ENCODE measurements at places on chromosomes 1 and 21.

GRCh38 chr1:236602171-236602570, 2.1 kb downstream of the HEATR1 start:
- no peak for DNase-seq

- DNase-seq, result peak; percentile 66
Measured at GRCh38 chr1:31483012-31483946, 70.3 kb downstream of the SERINC2 start.

- no peak for DNase-seq
Measured at GRCh38 chr1:226406401-226406881, 1.5 kb downstream of the PARP1 start.

DNA sequence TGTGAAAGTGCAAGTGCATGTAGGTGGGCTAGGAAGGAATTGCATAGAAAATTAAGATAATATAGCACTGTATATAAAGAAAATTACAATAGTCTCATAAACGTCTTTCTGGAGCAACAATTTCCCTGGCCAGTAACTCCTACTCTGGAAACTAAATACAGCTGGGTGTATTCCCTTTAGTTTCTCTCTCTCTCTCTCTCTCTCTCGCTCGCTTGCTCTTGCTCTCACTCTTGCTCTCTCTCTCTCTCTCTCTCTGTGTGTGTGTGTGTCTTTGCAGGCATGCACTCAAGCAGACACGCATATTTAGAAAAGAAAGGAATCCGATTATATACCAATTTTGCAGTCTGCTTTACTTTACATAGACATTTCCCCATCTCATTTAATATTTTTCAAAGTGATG, 14.7 kb downstream of the S100A10 start:
- no peak for DNase-seq

DNA sequence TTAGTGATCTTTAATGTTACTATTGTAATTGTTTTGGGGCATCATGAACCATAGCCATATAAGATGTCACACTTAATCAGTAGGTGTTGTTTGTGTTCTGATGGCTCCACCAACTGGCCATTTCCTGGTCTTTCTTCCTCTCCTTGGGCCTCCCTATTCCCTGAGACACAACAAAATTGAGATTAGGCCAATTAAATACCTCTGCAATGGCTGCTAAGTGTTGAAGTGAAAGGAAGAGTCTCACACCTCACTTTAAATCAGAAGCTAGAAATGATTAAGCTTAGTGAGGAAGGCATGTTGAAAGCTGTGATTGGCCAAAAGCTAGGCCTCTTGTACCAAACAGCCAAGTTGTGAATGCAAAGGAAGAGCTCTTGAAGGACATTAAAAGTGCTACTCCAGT, 30.7 kb downstream of the PPP2R5A start:
- no peak for DNase-seq

- DNase-seq, result no peak
Measured at GRCh38 chr1:43542527-43543458, 12.1 kb downstream of the PTPRF start.

Measured in NCI-H1694 (cell line).